ENCODE measurements at places on chromosomes 3 and 15. TPM values are rescaled to one million over a fixed set of nuclear protein-coding genes. Genes with fewer than 3 reads are reported as not detected.

CD96 gene
- 108 TPM for total RNA-seq

EFHB gene
- 0.23 TPM for total RNA-seq

ADCY5 gene
- total RNA-seq = 0.04 TPM

PRTG gene
- total RNA-seq = 27.5 TPM

TRAIP gene
- total RNA-seq = 16.4 TPM

POMGNT2 gene
- 18.6 TPM for total RNA-seq

EBLN2 gene
- total RNA-seq = 6.5 TPM

CYP19A1 gene
- not detected for total RNA-seq

CLPX gene
- total RNA-seq = 26.7 TPM

ACAN gene
- 1.5 TPM for total RNA-seq

PCLAF gene
- total RNA-seq = 59.8 TPM

ULK4 gene
- 12.0 TPM for total RNA-seq

LEKR1 gene
- 1.2 TPM for total RNA-seq

IL17RB gene
- not detected for total RNA-seq

CCDC54 gene
- not detected for total RNA-seq

OR5K2 gene
- not detected for total RNA-seq

SMCO1 gene
- not detected for total RNA-seq

USP19 gene
- total RNA-seq = 95.6 TPM

GABRR3 gene
- total RNA-seq = not detected

SLC9A9 gene
- 3.3 TPM for total RNA-seq

GOLGA8J gene
- not detected for total RNA-seq

TMOD2 gene
- total RNA-seq = 4.3 TPM

ENTPD3 gene
- not detected for total RNA-seq

DLL4 gene
- total RNA-seq = 0.21 TPM

CCNB2 gene
- total RNA-seq = 61.1 TPM

COLQ gene
- total RNA-seq = 2.5 TPM

GCSAM gene
- not detected for total RNA-seq

SLC28A2 gene
- total RNA-seq = not detected

C3orf52 gene
- 5.1 TPM for total RNA-seq

SST gene
- total RNA-seq = not detected

TSEN2 gene
- 33.9 TPM for total RNA-seq

HCLS1 gene
- total RNA-seq = not detected

GPR87 gene
- total RNA-seq = not detected

THRB gene
- total RNA-seq = 9.2 TPM

LMAN1L gene
- 0.16 TPM for total RNA-seq

WDR93 gene
- total RNA-seq = not detected

SAMMSON gene
- total RNA-seq = 3.6 TPM

CIB2 gene
- 0.64 TPM for total RNA-seq

CIB1 gene
- 38.9 TPM for total RNA-seq

WDR73 gene
- 32.4 TPM for total RNA-seq

CHDH gene
- not detected for total RNA-seq

PLA2G4E gene
- not detected for total RNA-seq

Data from A375 (cell line).